NCI-H1092 (cell line): ENCODE measurements at places on chromosomes 5 and 9.

DNA sequence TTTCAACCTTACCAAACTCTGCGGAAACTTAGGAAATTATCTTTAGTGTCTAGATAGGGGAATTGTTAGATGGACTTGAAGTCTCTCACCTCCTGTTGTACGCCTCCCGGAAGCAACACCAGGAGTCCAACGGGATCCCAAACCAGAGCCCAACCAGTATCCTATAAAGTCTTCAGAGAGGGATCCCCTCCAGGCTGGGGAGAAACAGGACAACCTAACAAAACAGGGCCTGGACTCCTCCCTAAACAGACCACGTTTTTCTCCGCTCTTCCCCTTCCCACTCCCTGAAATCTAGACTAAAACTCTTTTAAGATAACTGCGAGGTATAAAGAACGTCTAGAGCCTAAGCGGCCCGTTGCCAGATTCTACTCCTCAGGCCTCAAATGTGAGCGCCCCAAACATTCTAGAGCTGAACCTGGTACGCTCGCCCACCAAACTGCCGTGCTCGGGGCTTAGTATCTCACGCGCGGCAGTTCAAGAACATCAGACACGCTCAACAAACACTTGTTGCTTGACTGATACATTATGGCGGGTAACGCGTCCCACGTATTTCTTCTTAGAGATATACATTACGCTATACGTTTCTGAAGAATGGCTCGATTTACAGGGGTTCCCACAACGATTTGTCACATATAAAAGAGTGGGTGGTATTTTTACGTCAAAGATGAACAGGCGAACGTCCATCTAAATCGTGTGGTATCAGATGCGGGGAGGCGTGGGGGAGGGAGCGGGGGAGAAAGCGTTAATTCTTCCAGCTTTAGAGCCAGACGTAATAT lies 663 bp upstream of the SMIM27 start:
- DNase-seq = peak; percentile 62

- DNase-seq = no peak
Observed at GRCh38 chr5:59335544-59335943, 558.0 kb downstream of the PDE4D start.

DNA sequence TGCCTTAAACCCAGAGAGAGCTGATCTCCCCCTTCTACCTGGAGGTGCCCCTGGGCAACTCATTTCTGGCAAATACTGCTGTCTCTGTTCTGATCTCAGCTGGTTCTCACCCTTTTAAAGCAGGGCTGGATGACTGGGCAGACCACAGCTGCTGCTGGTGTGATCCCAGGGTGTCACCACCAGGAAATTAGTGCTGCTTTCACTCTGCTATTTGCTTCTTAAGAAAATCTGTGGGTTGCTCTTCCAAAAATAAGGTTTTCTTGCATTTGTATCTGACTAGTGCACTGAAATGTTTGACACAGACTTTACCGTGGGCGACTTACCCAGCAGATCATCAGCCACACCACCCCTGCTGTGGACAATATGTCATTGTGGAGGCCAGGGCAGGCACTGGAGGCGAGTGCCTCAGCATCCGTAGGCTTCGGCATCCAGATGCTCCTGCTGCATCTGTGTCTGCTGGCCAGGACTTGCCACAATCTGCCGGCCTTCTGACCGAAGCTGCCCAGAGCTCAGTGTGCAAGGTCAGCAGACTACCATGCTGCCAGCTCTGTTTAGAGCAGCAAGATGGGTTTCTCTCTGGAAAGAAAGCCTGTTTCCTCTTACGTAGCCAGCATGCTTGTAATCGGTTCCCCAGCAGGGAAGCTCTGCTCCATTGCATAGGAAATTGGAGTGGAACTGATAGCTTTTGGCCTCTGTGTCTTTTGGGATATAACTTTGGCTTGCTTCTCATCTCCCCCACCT lies 13.6 kb downstream of the ARHGAP26 start:
- no peak for DNase-seq

- no peak for DNase-seq
Observed at GRCh38 chr5:177309351-177310191, 2.1 kb downstream of the MXD3 start.

DNA sequence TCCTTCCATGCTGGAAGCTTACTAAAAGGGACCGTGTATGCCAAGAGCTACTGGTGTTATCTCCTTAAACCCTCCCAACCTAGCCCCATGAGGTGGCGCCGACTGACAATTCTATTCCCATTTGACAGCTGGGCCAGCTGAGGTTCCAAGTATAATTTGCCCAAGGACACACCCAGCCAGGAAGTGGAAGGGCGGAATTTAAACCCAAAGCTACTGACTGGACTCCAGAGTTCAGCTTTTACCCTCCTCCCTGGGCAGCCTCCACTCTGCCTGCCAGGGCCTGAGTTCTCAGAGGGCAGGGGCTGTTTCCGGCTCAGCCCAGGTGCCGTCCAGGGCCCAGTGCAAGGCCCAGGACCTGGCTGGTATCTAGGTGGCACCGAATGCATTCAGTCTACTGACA lies 71.8 kb downstream of the C9orf50 start:
- no peak for DNase-seq
